ENCODE measurements at places on chromosomes 1 and 21. TPM values are rescaled to one million over a fixed set of nuclear protein-coding genes. Genes with fewer than 3 reads are reported as not detected.
A peak's percentile ranks its signal among the peaks of the same experiment; 100 is the strongest.

DNA sequence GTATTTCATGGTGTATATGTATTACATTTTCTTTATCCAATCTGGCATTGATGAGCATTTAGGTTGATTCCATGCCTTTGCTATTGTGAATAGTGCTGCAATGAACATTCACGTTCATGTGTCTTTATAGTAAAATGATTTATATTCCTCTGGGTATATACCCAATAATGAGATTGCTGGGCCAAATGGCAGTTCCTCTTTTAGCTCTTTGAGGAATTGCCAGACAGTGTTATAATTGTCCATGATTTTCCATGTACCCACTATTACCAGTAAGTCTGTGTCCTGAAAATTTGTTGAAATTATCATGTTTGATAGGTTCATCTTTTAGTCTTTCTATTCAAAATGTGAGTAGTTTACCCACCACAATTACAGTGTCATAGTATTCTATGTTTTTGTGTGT is 34.4 kb downstream of the SLC9C2 start:
- H3K4me1 ChIP-seq = peaks cover 5% of the 10 kb centered on the region
- no peak for DNase-seq
- H3K4me3 ChIP-seq = no peak overlapping the region
- peaks cover 8% of the 10 kb centered on the region for H3K36me3 ChIP-seq
- H3K27me3 ChIP-seq = peaks cover 12% of the 10 kb centered on the region
- no peak overlapping the region for H3K27ac ChIP-seq

The CCDC30 gene
- total RNA-seq = 2.8 TPM

DNA sequence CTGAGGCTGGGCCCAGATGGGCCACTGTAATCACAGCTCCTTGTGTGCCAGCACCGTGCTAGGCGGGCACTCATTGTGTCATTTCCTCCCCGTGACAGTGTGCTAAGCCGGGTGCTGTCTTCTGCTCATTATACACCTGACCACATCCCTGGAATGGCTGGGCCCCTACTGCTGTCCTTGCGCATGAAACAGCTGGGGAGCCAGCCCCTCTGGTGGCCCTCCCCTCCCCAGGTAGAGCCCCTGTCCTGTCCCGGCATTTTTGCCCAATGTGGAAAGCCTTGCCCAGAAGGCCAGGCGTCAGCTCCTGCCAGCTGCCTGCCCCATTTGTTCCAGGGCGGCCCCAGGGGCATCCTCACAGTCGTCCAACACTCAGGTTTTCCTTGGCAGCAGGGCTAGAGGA is 107.4 kb upstream of the CASZ1 start:
- H3K27me3 ChIP-seq = peaks cover 4% of the 10 kb centered on the region
- H3K27ac ChIP-seq = peak overlapping the region; percentile 92
- no peak for DNase-seq
- no peak overlapping the region for H3K4me3 ChIP-seq

The PDPN gene
- total RNA-seq = not detected

DNA sequence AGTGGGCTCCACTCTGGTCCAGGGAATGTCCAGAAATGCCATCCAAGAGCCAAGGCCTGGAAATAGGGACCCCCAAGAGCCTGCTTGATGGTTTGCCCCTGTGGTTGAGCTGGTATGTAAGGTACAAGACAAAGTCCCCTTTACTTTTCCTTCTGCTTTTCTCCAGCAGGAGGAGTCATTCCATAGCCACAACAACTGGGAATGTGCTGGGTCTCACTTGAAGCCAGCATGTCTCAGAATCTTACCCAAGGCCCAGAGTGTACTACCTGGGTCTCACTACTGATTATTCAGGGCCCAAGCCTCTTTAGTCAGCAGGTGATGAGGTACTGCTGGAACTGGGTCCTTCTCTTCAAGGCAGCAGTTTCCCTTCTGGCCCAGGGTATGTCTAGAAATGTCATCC is 62.1 kb upstream of the CD55 start:
- H3K27ac ChIP-seq = no peak overlapping the region
- DNase-seq = no peak
- H3K4me3 ChIP-seq = no peak overlapping the region
- H3K36me3 ChIP-seq = peaks cover 9% of the 10 kb centered on the region
- H3K27me3 ChIP-seq = no peaks in the 10 kb centered on the region

The DLGAP3 gene
- total RNA-seq = 0.55 TPM

DNA sequence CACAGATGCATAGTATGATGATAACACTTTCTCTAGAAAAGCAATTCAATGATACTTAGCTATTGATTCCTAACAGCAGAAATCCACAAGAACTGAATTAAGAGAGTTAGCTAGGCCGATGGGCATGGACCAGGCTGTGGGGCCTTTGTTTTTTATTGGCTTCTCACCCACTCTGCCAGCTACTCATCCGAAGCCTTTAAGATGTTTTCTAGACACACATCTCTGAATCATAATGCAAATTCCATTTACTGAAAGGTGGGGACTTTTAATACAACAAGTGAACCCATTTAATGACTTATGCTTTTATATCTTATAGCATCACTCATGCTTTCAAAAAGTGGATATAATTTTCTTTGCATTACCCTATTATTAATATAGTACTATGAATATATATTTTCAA is 170.2 kb downstream of the RUNX1 start:
- no peak overlapping the region for H3K4me3 ChIP-seq
- H3K4me1 ChIP-seq = peaks cover 8% of the 10 kb centered on the region
- peaks cover 1% of the 10 kb centered on the region for H3K27me3 ChIP-seq
- no peak for DNase-seq

All from activated naive CD8-positive, alpha-beta T cell treated with anti-CD3 and anti-CD28 coated beads, Interleukin-2, amount 10 ng/mL, durations not matched to agents 7 days and 5 days (primary cell).